ENCODE measurements at places on chromosomes 13 and 19.

GRCh38 chr13:110042253-110042950, 256.0 kb upstream of the IRS2 start:
- DNase-seq = no peak

- no peak for DNase-seq
Measured at GRCh38 chr13:53090461-53090860, 61.8 kb downstream of the OLFM4 start.

GRCh38 chr13:98407575-98407974, 169.3 kb downstream of the STK24 start:
- no peak for DNase-seq

DNA sequence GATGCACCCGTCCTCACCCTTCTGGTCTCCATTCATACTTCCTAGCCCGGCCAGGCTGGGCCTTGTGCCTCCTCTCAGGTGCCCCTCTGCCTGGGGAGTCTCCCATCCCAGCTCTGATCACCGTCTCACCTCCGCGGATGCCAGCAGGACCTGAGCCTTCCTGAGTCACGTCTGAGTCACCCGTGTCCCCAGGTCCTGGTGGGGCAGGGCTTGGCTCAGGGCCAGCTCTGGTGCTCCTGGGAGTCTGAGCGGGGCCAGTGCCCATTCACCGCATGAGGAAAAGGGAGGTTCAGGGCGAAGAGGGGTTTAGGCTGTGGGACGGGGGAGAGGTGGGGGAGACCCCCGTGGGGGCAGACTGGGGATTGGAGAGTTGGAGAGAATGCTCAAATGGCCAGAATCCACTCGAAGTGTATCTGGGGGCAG, 593 bp downstream of the ATP8B3 start:
- DNase-seq = no peak

DNA sequence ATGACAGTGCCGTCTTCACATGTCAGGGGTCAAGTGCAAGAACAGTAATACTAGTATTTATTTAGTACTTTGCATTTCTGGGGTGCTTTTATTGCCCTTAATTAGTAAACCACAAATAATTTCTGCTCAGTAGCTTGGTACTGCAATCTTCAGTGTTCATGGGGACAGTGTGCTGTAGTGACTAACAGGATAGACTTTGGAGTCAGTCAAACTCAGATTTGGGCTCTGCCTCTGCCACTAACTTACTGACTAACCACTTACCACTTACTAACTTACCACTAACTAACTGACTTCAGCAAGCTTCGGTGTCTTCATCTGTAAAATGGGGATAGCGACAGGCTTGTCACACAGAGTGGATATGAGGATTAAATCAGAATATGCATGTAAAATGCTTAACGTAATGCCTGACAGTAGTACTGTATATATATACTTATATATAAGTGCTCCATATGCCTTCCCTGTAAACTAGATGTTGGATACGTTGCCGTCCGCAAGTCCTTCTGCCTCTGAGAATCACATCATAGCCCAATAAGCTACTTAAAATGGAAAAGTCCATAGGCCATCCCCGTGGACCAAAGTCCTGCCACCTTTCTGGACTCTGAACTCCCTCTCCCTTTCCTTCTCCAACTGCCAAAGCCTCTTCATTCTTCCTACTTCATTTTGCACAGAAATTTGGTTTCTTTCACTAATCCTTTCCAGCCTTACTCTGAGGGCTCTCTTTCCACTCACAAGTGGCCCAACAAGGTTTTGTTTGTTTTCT, 158.1 kb downstream of the ZIC5 start:
- DNase-seq = no peak

DNA sequence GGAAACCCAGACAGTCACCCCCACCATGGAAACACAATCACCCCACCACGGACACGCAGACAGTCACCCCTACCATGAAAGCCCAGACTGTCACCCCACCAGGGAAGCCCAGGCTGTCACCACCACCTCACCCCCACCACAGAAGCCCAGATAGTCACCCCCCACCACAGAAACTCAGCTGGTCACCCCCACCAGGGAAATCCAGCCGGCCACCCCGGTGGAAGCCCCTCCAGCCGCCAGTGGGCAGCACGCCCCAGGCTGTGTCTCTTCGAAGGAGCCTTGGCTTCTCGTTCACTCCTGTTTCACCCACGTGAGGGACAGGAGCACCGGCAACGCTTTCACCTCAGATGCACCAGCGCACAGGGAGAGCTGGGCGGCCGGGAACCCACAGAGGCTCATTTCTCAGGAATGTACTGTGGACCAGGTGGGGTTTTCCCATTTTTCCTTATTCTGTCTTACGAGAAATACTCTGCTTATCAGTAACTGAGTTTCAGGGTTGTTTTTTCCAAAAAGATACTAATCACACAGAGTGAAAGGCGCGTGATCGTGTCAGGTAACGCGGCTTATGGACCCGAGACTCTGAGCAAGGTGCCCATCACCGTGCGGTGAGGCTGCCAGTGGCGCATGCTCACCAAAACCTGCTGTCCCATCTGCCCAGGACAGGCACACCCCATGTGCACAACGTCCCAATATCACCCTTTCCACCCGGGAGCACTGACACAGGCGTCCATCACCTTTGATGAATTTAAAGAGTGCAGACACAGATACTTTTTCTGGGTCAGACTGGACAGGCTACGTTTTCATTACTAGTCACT, 28.0 kb downstream of the CARS2 start:
- no peak for DNase-seq

GRCh38 chr19:29217616-29218015, 4.7 kb upstream of the UQCRFS1 start:
- DNase-seq = peak; percentile 86

DNA sequence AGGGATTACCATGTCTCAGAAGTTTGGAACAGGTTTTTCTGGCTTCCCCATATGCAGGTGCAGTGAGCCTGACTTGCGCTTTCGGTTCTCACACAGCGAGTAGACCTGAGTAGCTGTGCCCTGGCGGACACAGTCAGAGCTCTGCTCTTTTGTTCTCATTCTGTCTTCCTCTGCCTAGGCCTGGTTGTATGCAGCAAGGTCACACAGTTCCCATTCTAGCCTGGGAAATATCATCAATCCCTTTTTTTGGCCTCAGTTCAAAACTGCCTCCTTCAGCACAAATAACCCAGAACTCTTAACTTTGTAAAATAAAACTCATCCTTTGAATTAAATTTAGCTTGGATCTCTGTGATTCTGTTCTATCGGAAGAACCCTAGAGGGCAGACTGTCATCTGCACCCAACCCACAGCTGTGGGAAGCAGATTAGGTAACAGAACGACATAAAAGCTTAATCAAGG, 10.2 kb downstream of the OXGR1 start:
- DNase-seq = no peak

DNA sequence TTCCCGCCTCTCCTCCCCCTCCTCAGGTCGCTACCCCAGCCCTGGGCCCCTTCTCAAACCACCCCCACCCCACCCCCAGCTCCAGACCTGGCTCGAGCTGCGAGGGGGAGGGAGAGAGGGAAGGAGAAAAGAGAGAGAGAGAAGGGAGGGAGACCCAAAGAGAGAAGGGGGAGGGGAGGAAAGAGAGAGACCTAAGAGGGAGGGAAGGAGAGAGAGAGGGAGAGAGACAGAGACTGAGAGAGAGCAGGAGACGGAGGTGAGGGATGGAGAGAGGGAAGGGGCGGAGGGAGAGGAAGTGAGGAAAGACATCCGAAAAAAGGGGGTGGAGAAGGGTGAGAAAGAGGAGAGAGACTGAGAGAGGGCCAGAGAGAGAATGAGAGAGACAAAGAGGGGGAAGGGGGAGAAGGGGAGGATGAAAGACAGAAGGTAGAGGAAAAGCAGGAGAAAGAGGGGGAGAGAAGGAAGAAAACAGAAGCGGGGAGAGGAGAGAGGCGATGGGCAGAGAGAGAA, 2.0 kb upstream of the SPACA6 start:
- no peak for DNase-seq

GRCh38 chr13:95067303-95067702, 233.9 kb downstream of the ABCC4 start:
- DNase-seq = peak; percentile 89

- no peak for DNase-seq
Measured at GRCh38 chr19:30638889-30639288, 266.7 kb downstream of the ZNF536 start.

DNA sequence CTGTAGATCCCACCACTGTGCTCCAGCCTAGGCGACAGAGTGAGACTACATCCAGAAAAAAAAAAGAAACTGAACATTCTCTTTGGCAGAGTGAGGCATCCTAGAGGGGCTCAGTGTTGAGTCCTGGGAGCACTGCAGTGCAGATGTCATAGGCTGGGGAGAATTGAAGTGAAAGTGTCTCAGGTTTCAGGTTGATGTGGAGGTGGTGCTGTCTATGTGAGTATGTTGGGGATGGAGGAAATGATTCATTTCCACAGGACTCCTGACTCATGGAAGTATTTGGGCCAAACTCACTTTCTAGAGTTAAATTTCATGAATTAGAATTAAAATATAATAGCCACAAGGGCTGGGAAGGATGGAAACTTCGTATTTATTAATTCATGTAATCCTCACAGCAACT, 134.4 kb upstream of the TSC22D1 start:
- no peak for DNase-seq

DNA sequence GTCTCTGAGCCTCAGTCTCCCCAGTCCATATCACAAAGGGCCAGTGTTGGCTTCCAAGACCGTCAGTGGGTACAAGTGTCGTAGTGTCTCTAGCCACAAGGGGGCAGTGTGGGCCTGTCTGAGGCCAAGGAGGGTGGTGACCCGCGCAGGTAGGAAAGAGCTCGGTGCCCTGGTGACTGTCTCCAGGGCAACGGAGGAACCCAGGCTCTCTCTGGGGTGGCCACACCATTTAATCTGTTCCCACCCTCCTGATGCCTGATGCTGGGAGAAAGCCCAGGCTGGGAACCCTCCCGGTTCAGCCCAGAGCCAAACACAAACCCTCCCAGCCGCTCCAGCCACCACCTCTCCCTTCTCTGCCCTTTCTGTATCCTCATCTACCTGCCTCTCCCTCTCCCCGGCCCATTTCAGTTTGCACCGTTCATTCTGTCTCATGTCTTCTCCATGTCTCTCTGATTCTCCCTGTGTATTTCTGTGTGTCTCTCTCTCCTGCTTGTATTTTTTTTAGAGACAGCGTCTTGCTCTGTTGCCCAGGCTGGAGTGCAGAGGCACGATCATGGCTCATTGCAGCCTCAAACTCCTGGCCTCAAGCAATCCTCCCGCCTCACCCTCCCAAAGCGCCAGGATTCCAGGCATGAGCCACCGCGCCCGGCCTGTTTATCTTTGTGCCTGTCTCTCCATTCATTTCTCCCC, 17.5 kb upstream of the MEIS3 start:
- peak; percentile 94 for DNase-seq

DNA sequence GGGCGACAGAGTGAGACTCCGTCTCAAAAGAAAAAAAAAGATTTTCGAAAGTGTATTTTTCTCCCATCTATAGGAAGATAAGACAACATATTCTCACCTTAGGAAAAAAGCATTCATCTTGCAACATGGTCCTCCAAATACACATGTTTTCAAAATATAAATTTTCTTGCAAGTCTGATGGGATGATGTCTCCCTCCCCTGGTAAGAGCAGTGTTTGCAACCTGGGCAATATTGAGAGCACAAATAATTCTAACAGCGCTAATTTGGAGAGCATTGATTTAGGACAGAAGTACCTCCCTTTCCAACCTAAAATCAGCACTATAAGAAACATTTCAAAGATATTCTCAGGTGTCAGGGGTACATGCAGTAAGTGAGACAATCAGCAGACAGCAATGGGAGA, 61.0 kb upstream of the SHISA2 start:
- peak; percentile 42 for DNase-seq

- no peak for DNase-seq
Measured at GRCh38 chr13:20706661-20707060, 3.2 kb downstream of the IL17D start.

Data from esophagus muscularis mucosa (tissue), 4 donors.